ENCODE measurements at places on chromosomes 5 and 9.

GRCh38 chr9:115439641-115440040 is 321.7 kb upstream of the TNC start:
- DNase-seq = no peak

- DNase-seq = no peak
These were observed 62.4 kb downstream of the ZNF608 start for GRCh38 chr5:124683917-124684555.

- peak; percentile 66 for DNase-seq
These were observed 493.7 kb upstream of the SGCD start for GRCh38 chr5:155833287-155833686.

- no peak for DNase-seq
These were observed 46.8 kb upstream of the HAND1 start for GRCh38 chr5:154524859-154525258.

GRCh38 chr5:132079081-132079480 is 5.5 kb downstream of the CSF2 start:
- no peak for DNase-seq

GRCh38 chr9:21294904-21295538 is 10.1 kb downstream of the IFNA5 start:
- DNase-seq = no peak

- no peak for DNase-seq
These were observed 404.0 kb upstream of the FAM174A start for GRCh38 chr5:100131161-100131560.

DNA sequence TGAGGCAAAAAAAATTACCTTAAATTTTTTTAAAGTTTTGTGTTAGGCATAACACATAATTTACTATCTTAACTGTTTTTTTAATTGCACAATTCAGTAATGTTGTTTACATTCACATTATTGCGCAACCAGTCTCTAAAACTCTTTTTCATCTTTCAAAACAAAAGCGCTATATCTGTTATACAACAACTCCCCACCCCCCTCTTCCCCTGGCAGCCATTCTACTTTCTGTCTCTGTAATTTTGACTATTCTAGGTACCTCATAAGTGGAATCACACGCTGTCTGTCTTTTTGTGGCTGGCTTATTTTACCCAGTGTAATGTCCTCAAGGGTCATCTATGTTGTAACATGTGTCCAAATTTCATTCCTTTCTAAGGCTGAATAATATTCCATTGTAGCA is 241.5 kb upstream of the DMRT1 start:
- no peak for DNase-seq

DNA sequence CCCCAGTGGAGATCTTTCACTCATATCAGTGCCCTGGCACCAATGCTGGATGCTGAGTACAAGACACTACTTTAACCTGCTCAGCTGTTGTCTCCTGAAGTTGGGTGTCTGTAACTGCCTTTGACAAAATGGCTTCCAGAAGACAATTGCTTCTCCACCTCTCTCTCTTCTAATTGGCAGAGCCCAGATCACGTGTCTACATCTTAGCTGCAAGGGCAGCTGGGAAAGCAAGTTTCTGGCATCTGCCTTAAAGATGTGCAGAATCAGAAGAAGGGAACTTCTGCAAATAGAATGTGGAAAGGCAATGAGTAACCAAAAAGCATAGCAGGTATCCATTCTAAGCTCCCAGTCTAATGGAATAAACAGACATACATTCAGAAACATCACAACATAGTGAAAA is 81.1 kb downstream of the PDZD2 start:
- no peak for DNase-seq

DNA sequence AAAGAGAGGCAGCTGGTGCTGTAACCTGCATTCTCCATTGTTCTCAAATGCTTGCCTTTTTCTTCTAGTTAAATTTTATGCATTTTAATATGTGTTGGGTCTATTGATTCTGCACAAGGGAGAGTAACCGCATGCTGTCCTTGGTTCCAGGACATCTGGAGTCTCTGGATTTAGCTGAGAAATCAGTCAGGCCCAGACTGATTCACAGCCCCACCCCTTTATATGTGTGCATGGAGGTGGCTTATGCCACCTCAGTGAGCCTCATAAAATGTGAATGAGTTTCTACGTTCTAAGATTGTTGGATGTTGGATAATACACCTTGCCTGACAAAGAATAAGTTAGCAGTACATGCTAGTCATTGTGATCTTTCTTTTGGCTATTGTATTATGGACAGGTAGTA is 110.1 kb upstream of the PANK3 start:
- no peak for DNase-seq

DNA sequence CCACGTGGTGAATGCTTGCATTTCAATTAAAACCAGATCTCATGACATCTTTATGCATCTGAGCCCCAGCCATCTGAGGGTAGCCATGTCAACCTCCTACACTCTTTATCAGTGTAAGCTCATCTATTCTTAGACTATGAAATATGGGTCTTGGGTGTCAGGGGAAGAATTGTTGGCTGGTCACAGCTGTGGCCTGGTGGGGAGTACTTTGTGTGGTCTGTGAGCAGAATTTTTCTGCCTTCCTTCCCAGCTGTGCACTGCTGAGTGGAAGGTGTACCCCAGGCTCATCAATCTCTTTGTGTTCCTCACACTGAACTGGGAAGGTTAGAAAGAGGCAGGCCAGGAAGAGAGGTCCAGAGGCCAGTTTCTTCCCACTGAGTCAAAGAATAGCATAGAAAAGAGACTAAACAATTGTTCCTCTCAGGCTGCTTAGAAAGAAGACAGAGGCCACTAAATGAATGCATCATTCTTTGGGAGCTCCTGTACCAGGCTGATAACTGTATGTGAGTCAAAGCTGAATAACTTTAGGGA is 202.7 kb upstream of the RGMB start:
- peak; percentile 27 for DNase-seq

GRCh38 chr9:7756088-7756487 is 43.5 kb downstream of the DMAC1 start:
- DNase-seq = no peak

DNA sequence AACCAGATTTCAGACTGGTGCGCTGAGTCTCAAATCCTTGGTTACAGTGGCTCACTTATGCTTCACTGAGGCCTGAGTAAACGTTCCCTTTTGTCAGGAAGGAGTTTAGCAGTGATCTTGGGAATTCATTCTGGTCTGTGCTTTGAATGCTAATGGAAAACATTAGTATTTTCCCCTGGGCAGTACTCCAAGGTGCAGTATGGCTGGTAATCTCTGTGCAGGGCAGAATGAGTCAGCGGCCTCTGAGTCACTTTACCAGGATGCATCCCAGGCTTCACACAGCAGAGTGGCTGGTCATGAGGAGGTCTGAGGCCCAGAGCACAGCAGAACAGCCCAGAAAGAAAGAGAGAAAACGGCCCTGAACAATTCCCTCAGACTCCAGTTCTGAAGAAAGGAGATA is 54.0 kb downstream of the PCA3 start:
- DNase-seq = peak; percentile 98

GRCh38 chr5:10691826-10692785 is 68.9 kb downstream of the DAP start:
- DNase-seq = peak; percentile 94

DNA sequence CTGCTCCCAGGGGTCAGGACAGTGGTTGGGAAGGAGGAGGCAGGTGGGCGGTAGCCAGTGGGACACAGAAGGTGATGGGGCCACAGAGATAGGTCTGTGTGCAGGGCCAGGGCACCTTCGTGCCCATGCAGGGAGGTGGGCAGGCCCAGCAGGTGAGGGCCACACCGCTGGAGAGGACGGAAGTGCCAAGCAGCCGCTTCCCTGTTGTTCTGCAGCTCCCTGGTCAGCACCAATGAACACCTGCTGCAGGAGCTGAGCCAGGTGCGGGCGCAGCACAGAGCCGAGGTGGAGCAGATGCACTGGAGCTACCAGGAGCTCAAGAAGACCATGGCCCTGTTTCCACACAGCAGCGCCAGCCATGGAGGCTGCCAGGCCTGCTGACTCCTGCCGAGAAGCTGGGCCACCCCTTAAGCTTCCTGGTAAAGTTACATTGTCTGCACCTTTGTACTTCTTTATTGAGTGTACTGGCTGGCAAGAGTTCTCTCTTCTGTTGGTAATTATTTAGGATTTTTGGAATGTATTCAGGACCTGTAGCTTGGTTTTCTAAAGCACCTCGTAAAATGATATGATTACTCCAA is 40.3 kb downstream of the TPPP start:
- DNase-seq = no peak

GRCh38 chr5:107499237-107499636 is 171.5 kb downstream of the EFNA5 start:
- no peak for DNase-seq

GRCh38 chr5:148858106-148858505 is 31.7 kb downstream of the ADRB2 start:
- peak; percentile 89 for DNase-seq

DNA sequence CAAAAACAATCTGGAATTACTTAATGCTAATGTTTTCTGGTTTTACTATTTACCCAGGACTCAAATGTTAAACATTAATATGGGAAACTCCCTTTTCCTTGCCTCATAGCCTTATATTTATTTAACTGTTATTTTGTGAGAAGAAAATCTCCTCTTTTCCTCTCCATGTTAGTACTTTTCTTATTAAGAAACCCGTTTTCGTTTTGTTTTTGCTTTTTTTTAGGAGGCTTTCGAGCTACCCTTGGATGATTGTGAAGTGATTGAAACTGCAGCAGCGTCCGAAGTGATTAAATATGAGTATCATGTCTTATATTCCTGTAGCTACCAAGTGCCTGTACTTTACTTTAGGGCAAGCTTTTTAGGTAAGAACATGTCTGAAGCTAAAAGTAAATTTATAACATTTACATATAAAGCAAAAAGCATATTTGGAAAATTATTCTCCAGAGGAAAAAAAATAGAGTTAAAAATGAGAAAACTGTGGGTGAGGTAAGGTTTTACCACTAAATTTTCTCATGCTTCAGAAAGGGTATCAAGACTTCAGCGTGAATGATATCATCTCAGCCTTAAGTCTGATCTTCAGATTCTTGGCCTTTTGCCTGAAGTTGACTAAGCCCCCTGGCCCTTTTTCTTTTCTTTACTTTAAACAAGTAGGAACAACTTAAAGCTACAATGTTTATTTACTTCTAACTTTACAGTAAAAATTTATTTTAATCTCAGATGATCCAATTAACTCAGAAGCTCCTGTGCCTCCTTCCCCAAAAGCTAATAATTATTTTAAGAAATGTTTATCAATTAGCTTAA is 113.8 kb downstream of the RPS23 start:
- peak; percentile 86 for DNase-seq

DNA sequence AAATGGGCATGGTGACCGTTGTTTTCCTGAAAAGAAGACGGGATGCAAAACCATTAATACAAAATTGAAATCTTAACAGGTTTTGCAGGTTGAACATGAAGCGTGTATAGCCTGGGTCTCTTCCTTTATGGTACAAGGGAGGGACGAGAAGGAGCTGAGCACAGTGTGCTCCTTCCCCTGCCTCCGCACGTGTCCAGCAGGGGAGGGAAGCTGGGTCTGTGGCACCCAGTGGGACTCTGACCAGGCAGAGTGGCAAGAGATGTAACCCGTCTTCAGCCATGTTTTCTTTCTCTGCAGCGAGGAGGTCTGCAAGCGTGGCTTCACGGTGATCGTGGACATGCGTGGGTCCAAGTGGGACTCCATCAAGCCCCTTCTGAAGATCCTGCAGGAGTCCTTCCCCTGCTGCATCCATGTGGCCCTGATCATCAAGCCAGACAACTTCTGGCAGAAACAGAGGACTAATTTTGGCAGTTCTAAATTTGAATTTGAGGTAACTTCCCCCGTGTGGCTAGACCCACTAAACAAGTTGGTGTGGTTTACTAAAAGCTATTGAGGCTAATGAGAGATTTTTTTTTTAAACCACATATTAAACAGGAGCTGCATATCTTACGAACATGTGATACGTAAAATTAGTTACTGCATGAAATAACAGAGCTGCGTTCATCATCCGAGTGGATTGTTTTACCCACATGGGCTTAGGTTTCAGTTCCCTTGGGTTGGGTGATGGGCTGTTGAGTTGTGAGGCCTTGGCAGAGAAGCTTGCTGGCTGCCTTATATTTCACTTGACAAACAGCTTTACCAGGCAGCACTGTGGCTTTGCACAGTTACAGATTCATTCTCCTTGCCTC is 143.7 kb downstream of the TRIO start:
- no peak for DNase-seq

DNA sequence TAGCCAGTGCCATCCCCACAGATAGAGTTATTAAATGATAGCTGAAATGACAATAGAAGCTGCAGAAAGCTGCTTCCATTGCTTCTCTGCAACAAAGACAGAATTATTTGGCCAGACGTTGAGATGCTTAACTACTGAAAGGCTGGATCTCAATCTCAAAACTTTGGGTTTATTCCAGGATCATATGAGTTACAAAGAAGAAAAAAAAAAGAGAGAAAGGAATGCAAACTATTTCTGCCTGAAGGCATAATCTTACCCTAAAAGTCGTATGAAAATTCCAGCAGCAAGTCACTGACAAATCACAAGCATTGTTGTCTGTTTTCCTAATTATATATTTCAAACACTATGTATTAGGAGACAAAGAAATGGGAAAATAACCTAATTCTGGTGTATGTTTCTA is 12.8 kb upstream of the TYRP1 start:
- DNase-seq = peak; percentile 74

GRCh38 chr9:88990729-88991065 is 571 bp upstream of the S1PR3 start:
- DNase-seq = no peak

GRCh38 chr9:128911529-128912035 is 9.2 kb upstream of the PHYHD1 start:
- DNase-seq = peak; percentile 94

DNA sequence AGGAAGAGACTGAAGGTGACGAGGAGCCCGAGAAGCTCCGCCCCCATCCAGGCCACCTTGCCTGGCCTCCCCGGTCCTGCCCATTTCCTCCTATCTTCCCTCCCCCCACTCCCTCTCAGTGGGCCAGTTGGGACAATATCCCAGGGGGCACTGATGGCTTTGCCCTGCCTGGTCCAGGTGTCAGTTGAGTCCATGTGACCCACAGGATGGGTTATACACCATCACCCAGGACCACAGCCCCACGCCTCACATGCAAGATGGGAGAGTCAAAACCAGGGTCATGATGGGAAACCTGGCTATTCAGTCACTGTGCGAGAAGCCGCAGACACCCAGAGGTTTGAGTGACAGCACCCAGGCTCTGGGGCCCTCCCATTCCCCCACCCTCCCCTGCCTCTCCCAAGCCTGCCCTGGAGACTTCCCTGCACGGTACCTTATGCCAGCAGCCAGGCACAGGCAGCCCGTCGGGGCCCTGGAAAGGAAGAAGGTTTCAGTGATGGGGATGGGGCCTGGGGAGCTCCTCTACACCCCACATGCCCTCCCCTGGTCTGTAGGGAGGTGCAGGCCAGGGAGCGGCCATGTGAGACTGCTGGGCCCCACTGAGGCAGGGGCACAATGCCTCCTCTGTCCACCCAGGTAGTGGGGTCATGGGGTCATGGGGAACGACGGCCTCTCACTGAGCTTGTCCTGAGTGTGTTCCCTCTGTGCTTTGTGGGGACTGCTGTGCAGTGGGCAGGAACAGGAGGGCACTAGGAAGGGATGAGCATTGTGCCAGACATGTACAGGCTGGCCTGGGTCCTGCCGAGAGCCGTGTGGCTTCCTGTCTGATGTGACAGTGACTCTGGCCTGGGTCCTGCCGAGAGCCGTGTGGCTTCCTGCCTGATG is 6.3 kb upstream of the PHYKPL start:
- DNase-seq = no peak
